ENCODE measurements at places on chromosomes 16 and 17. TPM values are rescaled to one million over a fixed set of nuclear protein-coding genes. Genes with fewer than 3 reads are reported as not detected.
A peak's percentile ranks its signal among the peaks of the same experiment; 100 is the strongest.

- H3K27me3 ChIP-seq, result no peaks in the 10 kb centered on the region
- peak overlapping the region; percentile 50 for H3K27ac ChIP-seq
- H3K36me3 ChIP-seq, result no peaks in the 10 kb centered on the region
- DNase-seq, result peak; percentile 65
- H3K4me3 ChIP-seq, result no peak overlapping the region
These were observed 17.3 kb downstream of the BAHCC1 start for GRCh38 chr17:81412490-81413093.

- no peak overlapping the region for H3K4me3 ChIP-seq
- H3K36me3 ChIP-seq, result no peaks in the 10 kb centered on the region
- no peak for DNase-seq
- peaks cover 24% of the 10 kb centered on the region for H3K4me1 ChIP-seq
- no peak overlapping the region for H3K27ac ChIP-seq
- H3K27me3 ChIP-seq, result no peaks in the 10 kb centered on the region
These were observed 15.2 kb upstream of the C17orf78 start for GRCh38 chr17:37360632-37361031.

Gene CCDC57
- 10.8 TPM for total RNA-seq

Gene TP53TG3B
- total RNA-seq, result not detected

Gene LRRC36
- total RNA-seq, result not detected

Gene MT4
- not detected for total RNA-seq

Data from heart right ventricle (tissue), 16 donors.